Cerebellum (tissue), 4 donors: ENCODE measurements at places on chromosomes 16 and 17.

GRCh38 chr17:36599546-36600250 lies 1.7 kb upstream of the MRM1 start:
- DNase-seq, result no peak

- DNase-seq, result no peak
Observed at GRCh38 chr16:86319585-86320236, 190.6 kb upstream of the FOXF1 start.

DNA sequence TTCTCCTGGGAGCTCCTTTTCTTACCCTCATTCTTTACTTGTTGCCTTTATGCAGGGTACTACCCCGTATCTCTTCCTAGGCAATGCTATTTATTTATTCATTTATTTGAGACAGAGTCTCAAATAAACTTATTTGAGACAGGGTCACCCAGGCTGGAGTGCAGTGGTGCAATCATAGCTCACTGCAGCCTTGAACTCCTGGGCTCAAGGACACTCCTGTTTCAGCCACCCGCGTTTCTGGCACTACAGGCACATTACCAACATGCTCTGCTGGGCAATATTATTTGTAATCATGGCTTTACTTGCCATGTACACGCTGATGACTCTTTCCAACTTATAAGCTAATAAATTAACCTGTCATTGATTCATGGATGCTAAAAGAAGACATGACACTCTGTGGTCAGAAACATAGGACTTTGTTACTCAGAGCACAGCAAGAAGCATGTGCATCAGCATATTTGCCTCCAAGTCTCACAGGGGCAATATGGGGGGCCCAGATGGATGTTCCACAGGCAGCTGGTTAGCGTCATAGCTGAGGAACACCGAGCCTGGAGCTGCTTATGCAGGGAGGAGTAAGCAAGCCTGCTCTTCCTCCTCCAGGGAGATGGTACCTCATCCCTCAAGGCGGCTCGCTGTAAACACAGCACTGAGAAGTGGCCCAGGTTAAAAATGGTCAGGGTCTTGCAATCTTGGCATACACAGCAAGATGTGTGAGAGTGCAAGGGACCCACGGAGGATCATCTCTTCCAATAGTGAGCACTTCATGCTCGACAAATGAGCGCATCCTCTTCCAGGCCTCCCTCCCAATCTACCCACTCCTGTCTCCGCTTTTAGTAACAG lies 4.2 kb upstream of the LRRC75A start:
- no peak for DNase-seq

DNA sequence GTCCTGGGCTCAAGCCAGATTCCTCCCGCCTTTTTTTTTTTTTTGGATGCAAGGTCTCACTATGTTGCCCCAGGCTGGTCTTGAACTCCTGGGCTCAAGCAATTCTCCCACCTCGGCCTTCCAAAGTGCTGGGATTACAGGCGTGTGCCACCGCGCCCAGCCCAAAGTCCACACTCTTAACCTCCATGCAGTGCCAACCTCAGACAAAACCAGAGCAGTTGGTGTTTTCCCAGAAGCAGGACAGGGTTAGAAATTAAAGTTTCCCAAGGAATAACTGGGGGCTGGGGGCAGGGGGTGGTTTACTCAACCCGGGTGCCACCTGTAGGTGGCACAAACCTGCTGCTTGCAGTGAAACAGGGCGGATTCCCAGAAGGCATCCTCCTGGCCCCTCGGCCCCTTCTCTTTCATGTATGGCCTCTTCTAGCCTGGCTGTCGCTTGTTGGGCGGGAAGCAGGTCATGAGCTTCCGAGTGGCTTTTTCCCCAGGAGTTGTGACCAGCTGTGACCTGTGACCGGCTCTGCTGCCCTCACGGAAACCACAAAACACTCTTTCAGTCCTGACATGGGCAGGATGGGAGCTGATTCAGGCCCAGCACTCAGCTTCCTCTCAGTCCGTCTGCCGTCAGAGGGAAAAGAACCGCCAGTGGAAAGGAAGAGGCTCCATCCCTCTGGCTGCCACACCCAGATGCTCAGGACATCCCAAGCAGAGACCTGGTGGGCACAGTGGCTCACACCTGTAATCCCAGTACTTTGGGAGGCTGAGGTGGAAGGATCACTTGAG lies 25.6 kb upstream of the USP7 start:
- DNase-seq, result no peak

GRCh38 chr17:81409190-81409935 lies 14.1 kb downstream of the BAHCC1 start:
- no peak for DNase-seq

GRCh38 chr17:78132084-78132676 lies 1.6 kb downstream of the TMC8 start:
- no peak for DNase-seq

DNA sequence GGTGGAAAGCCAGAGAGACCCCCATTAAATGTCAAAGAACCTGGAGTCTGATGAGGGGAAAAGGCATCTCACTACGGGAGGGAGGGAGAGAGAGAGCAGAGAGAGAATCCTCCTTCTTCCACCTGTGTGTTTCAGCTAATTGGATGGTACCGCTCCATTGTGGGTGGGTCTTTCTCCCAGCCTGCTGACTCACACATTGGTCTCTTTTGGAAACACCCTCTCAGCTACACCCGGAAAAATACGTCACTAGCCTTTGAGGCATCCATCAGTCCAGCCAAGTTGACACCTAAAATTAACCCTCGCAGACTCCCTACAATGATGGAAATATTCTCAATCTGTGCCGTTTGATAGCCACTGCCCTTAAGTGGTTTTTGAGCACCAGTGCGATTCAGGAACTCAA lies 100.4 kb downstream of the ELAC2 start:
- no peak for DNase-seq

DNA sequence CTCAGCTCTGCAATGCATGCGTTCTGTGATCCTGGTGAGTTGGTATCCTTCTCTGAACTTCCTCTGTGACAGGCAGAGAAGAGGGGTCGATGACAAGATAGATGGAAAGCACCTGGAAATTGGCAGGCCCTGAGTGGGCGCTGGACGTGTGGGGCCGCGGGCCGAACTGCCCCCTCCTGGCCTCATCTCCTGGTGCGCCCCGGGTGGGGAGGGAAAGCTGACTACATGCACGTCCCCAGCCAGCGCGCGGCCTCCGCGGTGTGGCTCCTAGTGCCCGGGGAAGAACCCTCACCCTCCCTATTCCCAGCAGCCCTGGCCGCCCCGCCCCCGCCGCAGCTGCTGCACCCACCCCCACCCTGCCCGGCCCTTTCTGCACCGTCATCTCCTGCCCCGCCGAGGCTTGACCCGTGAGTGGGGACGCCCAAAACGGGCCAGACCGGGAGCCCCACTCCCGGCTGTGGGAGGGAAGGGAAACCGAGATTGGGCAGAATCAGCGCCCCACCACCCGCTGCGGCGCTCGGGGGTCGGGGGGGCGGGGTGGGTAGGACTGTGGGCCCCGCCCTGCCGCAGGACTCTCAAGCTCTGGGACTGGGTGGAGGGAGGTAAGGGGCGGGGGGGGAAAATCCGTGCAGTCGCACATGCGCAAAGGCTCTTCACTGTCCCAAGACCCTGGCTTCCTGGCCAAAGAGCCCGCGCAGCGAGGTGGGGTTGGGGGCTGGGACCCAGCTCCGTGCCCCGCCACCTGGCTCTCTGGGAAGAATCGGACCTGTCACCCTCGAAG lies at the start of gene NOL3:
Gene NOL3 (plus strand): TSS at position 371 of the 781 bp plus-strand sequence.
- DNase-seq, result no peak

GRCh38 chr16:74201576-74201975 lies 95.0 kb upstream of the PSMD7 start:
- no peak for DNase-seq

- DNase-seq, result no peak
Observed at GRCh38 chr16:53541326-53541725, 38.3 kb upstream of the AKTIP start.

- no peak for DNase-seq
Observed at GRCh38 chr17:12815642-12816141, 26.4 kb downstream of the ARHGAP44 start.

DNA sequence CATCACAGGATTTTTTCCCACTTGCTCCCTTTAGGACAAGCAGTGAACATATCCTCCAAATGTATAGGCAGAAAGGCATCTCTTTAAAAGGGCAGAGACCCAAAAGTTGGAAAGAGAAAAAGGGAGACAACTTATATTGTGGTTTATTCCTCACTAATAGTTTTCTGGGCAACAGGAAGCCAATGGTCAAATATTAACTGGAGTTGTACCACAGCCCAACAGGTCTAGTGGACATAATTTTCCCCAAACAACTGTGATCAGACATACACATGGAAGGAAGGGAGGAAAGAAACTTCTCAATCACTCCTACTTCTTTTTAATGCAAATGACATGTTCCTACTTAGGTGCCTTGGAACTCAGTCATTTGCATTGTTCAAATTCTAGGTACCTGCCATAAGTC lies 78.4 kb downstream of the SOX9 start:
- DNase-seq, result no peak
